ENCODE measurements at places on chromosomes 7 and 10. TPM values are rescaled to one million over a fixed set of nuclear protein-coding genes. Genes with fewer than 3 reads are reported as not detected.

CTAGE4 gene
- 5.0 TPM for total RNA-seq

DNA sequence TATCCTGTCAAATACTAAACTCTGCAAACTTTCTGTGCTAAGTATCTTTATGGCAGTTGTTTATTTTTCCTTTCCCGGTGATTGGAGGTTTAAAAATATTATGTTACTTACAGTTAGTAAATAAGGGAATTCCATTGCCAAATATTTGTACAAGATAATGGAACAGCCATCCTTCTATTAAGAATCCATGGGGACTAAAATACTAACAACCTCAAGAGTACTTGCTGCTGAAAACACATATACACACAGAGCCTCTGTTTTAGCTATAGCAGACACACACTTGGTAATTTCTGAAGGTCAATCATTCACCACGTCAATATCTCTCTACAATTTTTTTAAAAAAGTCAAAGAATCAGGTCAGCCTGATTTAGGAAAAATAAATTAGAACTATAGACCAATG is 32.4 kb downstream of the TSPAN12 start:
- no peak for DNase-seq

DNA sequence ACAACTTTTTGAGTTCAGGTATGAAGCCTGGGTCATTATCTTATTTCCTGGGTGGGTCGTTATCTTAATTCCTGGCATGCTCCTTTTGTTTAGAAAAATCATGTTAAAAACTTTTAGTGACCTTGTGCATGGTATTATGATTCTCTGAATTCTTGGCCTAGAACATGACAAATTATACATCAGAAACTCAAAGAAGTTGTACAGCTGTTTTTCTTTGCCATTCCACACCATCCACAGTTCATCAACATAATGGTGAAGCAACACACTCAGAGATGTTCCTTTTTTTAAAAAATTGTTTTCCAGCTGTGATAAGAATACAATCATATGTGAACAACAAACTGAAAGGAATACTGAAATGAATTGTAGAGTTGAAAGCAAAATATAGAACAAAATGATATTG is 149.2 kb upstream of the SEMA3D start:
- no peak for DNase-seq

DNA sequence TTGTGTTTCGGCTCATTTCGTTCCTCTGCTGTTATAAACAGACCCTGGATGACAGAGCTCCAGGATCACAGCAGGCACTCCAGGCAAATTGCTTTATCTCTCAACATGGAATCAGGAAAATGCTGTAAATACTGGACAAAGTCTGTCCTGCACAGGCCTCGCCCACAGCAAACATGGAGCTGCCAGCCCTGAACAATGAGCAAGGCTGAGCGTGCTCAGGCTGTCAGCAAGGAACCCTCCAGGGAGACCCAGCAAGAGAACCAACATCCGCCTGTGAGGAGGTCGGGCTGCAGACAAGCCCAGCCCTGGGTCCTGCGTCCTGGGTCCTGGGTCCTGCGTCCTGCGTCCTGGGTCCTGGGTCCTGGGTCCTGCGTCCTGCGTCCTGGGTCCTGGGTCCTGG is 180.8 kb downstream of the PTPRN2 start:
- no peak for DNase-seq

- DNase-seq = no peak
These were observed 35.5 kb downstream of the RUFY2 start for GRCh38 chr10:68371604-68372003.

Measured in left lung (tissue), 14 donors.